ENCODE measurements at places on chromosomes 3 and 15. TPM values are rescaled to one million over a fixed set of nuclear protein-coding genes. Genes with fewer than 3 reads are reported as not detected.

TRANK1 gene
- 99.9 TPM for total RNA-seq

IGDCC3 gene
- total RNA-seq, result 0.06 TPM

PCOLCE2 gene
- total RNA-seq, result not detected

DNA sequence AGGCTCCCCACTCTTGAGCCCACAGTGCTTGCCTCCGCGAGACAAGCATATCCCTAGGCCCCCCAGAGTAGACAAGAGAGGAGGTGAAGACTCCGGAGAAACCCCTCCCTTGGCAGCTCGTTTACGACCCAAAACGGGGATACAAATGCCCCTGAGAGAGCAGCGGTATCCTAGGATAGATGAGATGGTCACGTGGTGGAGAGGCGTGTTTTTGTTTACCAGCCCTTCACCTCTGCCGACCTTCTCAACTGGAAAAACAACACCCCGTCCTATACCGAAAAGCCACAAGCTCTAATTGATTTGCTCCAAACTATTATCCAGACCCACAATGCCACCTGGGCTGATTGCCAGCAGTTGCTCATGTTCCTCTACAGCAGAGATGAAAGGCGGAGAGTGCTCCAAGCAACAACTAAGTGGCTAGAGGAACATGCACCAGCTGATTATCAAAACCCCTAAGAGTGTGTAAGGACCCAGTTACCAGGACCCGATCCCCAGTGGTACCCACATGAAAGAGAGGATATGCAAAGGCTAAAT, 99.5 kb upstream of the OSBPL11 start:
- H3K4me1 ChIP-seq, result no peaks in the 10 kb centered on the region
- H3K27ac ChIP-seq, result no peak overlapping the region
- DNase-seq, result no peak
- no peaks in the 10 kb centered on the region for H3K36me3 ChIP-seq
- no peak overlapping the region for H3K4me3 ChIP-seq

- H3K36me3 ChIP-seq, result no peaks in the 10 kb centered on the region
- no peaks in the 10 kb centered on the region for H3K27me3 ChIP-seq
- no peak overlapping the region for H3K4me3 ChIP-seq
- H3K4me1 ChIP-seq, result peaks cover 25% of the 10 kb centered on the region
Measured at GRCh38 chr15:66698318-66698961, 3.6 kb upstream of the SMAD6 start.

- no peaks in the 10 kb centered on the region for H3K4me1 ChIP-seq
- no peaks in the 10 kb centered on the region for H3K27me3 ChIP-seq
- H3K4me3 ChIP-seq, result no peak overlapping the region
Measured at GRCh38 chr3:78090382-78090781, 1050.5 kb downstream of the ROBO2 start.

All from T-cell (primary cell).